Erythroblast (primary cell): ENCODE measurements at places on chromosomes 13 and 19.

GRCh38 chr19:3276341-3276799 is 51.9 kb downstream of the CELF5 start:
- no peak for DNase-seq

DNA sequence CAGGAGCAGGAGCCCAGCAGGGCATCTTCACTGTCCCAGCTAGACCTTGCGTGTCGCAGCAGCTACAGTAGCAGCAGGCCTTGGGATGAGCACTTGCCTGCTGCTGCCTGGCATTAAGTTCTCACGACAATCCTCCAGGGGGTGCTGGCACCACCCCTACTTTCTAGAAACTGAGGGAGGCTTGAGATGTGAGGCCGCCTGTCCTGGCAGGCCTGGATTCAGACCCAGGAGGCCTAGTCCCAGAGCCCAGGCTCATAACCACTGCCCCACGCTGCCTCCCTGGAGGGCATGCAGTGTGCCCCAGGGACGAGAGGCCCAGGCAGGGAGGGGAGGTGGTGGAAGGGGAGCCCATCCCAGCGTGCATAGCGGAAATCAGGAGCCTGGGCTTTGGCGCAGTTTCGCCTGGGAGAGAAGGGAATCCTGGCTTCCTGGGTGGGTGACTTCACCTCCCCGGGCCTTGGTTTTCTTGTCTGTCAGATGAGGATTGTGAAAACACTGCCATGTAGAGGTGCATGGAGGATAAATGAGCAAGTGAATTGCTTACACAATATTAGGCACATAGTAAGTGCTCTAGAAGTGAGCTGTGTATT is 26.1 kb downstream of the PPP5C start:
- no peak for DNase-seq

GRCh38 chr13:96769874-96770273 is 224.4 kb downstream of the OXGR1 start:
- DNase-seq = no peak

DNA sequence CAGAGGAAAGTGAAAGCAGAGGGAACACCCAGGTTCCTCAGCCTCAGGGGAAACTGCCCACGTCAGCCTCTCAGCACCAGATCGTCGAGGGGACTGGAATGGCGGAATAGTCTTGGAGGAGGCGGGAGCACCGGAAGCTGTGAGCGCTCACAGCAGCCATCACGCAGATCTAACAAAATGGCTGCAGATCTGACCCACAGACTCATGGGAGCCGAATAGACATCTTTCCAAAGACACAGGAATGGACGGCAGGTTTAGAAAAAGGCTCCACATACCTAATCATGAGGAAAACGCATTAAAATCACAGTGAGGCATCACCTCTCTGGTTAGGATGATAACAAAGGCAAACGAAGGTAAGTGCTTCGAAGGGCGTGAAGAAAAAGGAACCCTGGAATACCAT is 11.8 kb upstream of the LILRA2 start:
- DNase-seq = no peak

GRCh38 chr13:70864731-70865130 is 756.5 kb upstream of the KLHL1 start:
- no peak for DNase-seq

- DNase-seq = no peak
Measured at GRCh38 chr13:37132211-37132610, 26.7 kb upstream of the CSNK1A1L start.

DNA sequence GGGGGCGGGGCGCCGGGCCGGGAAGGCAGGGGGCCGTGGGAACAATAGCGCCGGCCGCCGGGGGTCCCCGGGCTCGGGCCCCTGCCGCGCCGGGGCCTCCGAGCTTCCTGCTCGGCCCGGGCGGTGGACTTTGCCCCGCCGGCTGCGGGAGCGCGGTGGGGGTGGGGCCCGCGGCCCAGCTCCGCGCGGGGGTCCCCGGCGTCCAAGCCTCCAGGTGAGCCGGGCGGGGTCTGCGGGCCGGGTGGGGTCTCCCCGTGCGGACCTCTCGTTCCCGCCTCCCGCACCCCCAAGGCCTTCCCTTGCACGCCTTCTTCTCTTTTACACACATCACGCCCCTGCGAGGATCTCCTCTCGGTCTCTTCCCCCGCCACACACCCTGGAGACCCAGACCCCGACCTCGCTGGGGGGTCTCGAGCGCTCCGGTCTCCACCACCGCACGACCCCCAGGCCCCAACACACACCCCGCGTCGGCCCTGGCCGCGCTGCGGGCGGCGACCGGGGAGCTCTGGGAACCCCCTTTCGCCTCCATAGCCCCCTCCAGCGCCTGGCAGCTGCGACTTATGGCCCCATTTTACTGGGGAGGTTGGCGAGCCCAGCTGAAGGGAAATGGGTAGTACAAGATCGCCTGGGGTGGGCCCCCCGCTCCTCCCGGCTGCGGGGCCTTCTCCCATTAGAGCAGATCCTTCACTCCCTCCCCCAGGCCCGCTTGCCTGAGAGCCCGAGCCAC is 711 bp downstream of the CAMSAP3 start:
- DNase-seq = no peak

DNA sequence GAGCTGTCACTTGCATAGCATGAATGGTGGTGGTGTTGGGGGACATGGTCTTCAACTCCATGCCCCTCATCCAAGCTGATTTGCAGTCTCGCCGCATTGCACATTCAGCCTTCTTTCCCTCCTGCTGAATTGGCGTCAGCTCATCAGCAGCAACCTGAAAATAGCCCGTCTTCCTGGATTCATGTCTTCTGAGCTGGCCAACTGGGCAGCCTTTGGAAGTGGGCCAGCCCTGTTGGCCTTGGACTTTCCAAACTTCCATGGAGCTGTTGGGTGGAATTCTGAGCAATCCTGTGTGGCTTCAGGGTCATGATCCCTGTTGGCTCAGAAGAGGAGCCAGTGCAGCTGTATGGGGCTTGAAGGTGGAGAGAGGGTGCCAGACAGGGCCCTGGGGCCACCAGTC is 68.8 kb downstream of the ZNF536 start:
- DNase-seq = no peak

GRCh38 chr13:105426441-105426840 is 1109.0 kb downstream of the EFNB2 start:
- DNase-seq = no peak

- DNase-seq = no peak
Measured at GRCh38 chr13:26476111-26476781, 81.2 kb upstream of the WASF3 start.

DNA sequence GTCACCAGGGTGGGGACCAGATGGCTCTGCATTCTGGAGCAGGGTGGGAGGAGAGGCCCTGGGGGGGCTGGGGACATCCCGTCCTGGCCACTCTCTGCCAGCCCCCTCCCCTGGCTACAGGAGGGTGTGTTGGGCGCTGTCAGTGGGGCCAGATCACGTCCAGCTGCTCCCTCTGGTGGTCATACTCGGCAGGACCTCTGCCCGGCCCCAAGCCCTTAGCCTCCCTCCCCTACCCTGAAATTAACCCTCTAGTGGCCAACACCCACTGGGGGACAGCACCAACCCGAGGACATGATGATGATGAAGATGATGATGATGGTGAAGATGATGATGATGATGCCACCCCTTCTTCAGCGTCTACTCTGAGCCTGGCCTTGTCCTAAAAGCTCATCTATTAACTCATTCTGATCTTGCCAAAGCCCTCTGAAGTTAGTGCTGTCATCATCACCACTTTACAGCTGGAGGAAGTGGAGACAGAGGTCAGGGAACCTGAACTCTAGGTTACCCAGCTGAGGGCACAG is 590 bp upstream of the LGI4 start:
- peak; percentile 68 for DNase-seq

- DNase-seq = no peak
Measured at GRCh38 chr13:45328661-45329111, 12.3 kb downstream of the TPT1 start.

GRCh38 chr13:106109391-106109791 is 426.1 kb downstream of the EFNB2 start:
- DNase-seq = no peak

- DNase-seq = no peak
Measured at GRCh38 chr13:80962173-80962572, 621.2 kb upstream of the SPRY2 start.

GRCh38 chr13:21016487-21016886 is 44.9 kb downstream of the LATS2 start:
- no peak for DNase-seq

- DNase-seq = no peak
Measured at GRCh38 chr13:98873377-98874028, 104.4 kb downstream of the DOCK9 start.

GRCh38 chr13:63690672-63691071 is 2275.0 kb upstream of the PCDH20 start:
- no peak for DNase-seq

- DNase-seq = no peak
Measured at GRCh38 chr19:33862981-33863380, 66.3 kb downstream of the KCTD15 start.

- DNase-seq = no peak
Measured at GRCh38 chr19:53007200-53007599, 6.5 kb upstream of the ERVV-1 start.

GRCh38 chr13:88674841-88675240 is 1003.7 kb downstream of the SLITRK5 start:
- no peak for DNase-seq

DNA sequence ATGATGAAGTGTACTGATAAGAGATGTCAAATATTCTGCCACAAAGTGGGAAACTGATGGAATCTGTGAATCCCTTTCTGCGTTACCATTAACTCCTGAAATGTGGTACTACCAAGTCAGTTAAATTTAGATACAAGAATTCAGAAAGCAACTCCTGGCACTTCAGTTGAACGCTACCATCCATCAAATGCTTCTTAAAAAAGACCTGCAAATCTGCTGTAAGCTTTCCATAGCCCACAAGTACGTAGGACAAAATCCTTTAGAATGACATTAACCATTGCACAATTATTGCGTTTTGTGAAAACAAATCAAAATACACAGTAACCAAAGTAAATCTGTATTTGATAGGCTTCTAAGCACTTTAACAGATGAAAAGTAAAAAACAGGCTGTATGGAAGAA is 5.4 kb downstream of the SMAD9 start:
- DNase-seq = no peak

- no peak for DNase-seq
Measured at GRCh38 chr19:34082289-34083077, 89.8 kb upstream of the LSM14A start.

GRCh38 chr13:27442071-27442647 is 8.2 kb downstream of the MTIF3 start:
- DNase-seq = no peak

GRCh38 chr13:52887165-52887564 is 38.7 kb upstream of the PCDH8 start:
- no peak for DNase-seq

DNA sequence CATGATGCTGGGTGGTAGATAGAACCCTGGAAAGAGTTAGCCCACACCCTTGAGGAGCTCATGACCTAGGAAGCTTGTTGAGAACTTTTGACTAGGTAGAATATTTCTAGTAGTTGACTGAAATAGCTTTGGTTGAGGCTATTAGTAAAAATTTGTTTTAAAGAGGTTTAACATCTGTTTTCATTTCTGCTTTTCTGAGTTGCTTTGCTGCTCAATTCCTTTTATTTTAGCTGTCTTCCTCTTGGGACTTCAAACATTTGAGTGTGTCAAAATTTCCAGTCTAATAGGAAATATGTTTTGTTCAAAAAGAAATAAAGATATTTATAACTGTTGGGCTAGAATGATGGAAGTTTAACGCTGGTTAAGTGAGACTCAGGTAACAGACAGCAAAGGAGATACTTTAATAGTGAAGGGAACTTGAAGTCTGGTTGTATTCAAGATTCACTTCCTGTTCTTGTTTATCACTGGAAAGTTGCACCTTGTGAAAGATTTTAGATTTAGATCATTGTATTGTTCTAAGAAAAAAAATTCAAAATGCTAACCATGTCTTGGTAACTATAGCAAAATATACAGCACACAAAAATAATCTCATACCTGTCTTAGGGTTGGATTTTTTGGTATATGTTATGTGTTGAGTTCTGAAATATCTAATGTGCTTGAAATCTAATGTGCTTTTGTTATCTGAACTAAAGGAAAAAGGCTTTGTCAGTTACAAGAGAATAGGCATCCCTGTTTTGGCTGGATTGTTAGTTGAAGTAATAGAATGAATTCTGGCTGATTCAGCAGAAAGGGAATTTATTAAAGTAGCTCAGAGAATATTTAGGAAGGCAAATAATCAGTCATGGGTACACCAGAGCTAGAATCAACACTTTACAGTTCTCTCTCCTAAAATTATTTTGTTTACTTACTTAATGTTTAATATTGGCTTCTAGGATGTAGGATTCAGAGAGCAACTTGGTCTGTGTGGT is 24.4 kb upstream of the GPR18 start:
- no peak for DNase-seq

DNA sequence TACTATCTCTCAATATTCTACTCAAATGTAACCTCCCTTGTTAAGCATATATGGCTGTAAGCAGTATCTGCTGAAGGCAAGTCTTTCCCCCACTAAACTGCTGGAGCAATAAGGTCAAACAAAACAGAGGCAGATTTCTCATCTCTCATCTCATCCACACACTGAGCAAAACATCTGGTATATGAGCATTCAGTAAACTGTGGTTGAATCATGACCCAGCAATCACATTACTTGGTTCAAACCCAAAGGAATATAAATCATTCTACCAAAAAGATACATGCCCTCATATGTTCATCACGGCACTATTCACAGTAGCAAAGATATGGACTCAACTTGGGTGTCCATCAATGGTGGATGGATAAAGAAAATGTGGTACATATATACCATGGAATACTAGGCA is 344.4 kb downstream of the SUCLA2 start:
- DNase-seq = no peak

GRCh38 chr13:64993514-64994164 is 2236.5 kb downstream of the PCDH9 start:
- DNase-seq = no peak

- no peak for DNase-seq
Measured at GRCh38 chr13:34914416-34914815, 27.7 kb upstream of the NBEA start.

GRCh38 chr19:17393002-17393401 is 994 bp downstream of the CCDC194 start:
- DNase-seq = peak; percentile 31

DNA sequence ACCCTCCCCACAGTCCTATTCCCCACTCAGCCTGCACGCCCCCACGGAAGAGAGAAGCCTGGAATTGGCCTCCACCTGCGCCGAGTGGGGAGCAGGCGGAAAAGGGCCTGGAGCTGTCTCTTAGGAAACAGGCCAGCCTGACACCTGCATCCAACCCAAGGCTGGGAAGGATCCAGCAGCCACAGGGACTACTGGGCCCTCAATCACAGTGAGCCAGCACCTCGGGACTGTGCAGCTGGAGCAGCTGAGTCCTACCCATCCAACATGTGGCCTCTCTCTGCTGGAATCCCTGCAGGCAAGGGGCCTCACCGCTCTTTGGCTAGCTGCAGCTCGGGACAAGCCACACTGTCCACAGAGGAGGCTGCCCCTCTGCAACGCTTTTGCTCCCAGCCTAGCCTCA is 8.3 kb upstream of the EPHX3 start:
- DNase-seq = no peak
